ENCODE measurements at places on chromosomes 2 and 18. TPM values are rescaled to one million over a fixed set of nuclear protein-coding genes. Genes with fewer than 3 reads are reported as not detected.

The SERPINB4 gene
- not detected for polyA plus RNA-seq

The SERPINB7 gene
- polyA plus RNA-seq, result not detected

The HOXD4 gene
- polyA plus RNA-seq, result 1.8 TPM

The TEX44 gene
- not detected for polyA plus RNA-seq

The RALB gene
- 18.5 TPM for polyA plus RNA-seq

The PLA2R1 gene
- 0.52 TPM for polyA plus RNA-seq
